ENCODE measurements at places on chromosomes 3 and 15. TPM values are rescaled to one million over a fixed set of nuclear protein-coding genes. Genes with fewer than 3 reads are reported as not detected.

DNA sequence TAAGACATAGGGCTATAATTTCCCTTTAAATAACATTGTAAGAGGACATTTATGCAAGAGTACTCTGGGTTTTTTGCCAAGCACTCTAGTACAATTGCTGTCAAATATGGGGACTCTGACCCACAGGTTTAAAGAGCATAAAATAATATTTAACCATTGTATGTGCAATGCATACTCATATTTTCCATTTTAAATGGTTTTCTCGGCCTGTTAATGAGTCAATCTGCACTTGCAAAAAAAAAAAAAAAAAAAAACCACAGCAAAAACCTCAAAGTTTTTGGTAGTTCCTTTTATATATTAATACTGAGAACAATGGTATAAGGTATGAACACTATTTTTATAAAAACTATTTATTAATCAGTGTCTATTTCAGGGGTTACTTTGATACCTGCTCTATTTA, 304.0 kb upstream of the CBLB start:
- ATAC-seq, result no peak

The FBXO40 gene
- total RNA-seq, result 0.56 TPM

The LSAMP gene
- 56.8 TPM for total RNA-seq

DNA sequence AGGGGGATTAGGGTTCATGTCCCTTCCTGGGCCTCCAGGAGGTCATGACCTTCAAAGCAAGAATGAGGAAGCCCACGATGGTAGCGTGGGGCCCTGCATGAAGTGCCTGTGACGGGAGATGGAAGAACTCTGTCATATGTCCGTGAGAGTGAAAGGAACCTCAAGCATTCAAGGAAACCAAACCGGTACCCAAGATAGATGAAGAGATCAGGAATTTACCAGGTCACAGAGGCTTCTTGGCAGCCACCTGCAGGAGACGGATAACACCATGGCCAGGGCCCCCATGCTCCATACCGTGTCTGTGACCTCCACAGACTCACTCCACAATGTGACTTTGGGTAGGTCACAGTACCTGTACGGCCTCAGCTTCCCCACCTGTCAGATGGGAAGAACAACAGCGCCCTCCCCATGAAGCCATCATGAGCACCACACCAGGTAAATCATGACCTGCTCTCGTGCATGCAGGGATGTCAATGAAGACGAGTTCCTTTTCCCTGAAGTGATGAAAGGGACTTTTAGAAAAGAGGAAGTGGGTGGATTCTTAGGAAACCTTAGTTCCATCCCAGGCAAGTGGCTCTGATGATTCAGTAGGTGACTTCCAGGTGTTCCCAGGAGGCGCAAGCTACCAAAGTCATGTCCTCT, 23.3 kb upstream of the CYP11A1 start:
- ATAC-seq, result no peak

DNA sequence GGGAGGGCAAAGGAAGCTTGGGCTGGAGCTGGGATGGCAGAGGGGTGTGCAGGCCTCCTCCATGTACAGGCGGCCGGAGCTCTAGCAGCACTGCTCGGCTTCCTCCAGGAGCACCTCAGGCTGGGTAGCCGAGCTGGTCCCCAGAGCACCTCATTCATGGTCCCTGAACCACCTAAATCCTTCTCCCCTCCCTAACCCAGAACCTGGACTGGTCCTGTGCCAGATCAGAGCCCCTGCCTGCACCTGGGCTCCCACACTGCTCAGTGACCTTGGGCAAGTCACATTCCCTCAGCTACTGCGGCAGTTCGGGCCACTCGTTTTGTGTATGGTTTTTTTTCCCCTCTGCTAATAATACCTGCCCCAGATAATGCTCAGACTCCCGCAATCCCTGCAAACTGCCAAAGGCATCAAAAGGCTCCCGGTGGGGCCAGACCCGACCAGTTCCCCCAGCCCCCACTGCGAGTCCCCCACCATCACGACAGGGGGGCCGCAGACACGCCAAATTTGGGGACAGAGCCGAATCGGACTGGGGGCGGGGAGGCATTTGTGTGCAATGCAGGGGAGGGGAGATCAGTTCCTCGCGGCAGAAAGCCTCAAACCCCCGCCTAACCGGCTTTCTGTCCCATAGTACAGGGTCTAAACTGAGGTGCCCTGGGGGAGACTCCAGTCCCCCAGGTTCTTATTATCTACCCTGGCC, 1.3 kb downstream of the SEMA7A start:
- ATAC-seq, result no peak

DNA sequence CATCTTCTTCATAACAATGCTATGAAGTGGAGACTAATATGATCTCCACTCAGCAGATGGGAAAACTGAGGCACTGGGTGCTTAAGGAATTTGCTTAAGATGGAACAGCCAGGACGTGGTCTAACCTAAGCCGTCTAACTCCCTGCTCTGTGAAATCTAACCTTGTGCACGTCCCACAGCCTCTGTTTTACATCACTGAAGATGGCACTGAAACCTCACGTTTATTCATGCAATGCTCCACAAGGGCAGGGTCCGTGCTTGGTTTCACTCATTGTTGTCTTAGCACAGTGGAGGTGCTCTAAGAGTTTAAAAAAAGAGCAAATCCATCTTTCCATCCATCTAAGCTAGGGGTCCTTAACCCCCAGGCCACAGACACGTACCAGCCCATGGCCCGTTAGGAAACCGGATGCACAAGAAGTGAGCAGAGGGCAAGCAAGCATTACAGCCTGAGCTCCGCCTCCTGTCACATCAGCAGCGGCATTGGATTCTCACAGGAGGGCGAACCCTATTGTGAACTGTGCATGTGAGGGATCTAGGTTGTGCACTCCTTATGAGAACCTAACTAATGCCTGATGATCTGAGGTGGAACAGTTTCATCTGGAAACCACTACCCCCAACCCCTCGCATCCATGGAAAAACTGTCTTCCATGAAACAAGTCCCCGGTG, 118.0 kb downstream of the FOXP1 start:
- ATAC-seq, result no peak
